BE2C (cell line): ENCODE measurements at places on chromosomes 7 and 10.

GRCh38 chr7:120241973-120242372 is 31.0 kb upstream of the KCND2 start:
- DNase-seq, result no peak

DNA sequence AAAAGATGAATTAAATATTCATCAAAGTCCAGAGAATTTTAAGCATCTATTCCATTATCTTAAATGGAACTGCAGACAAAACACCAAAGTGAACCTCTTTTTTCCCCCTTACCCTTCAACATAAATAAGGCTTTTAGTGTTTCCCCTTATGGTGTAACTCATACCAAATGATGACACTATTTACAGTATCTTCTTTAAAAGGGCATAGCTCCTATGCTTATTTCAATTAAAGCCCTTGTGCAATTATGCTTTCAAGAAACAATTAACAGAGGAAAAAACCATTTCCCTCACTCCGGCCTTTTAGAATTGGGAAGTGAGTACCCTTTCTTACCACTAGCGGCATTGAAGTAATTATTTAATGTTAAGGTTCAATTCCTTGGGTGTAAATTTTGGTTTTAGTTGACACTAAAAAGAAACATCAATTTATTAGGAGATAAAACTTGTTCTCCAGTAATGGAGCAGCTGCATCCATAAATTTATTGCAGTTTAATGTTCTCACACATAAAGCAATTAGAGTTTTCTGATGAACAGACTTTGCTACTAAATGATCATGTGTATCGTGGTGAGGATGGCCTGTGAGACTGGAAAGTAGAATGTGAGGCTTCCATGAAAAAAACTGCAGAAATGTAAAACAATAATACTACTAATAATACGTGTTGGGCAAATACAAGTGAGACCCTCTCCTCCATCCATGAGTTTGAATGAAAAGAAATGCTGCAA is 661.3 kb downstream of the PARD3 start:
- no peak for DNase-seq

DNA sequence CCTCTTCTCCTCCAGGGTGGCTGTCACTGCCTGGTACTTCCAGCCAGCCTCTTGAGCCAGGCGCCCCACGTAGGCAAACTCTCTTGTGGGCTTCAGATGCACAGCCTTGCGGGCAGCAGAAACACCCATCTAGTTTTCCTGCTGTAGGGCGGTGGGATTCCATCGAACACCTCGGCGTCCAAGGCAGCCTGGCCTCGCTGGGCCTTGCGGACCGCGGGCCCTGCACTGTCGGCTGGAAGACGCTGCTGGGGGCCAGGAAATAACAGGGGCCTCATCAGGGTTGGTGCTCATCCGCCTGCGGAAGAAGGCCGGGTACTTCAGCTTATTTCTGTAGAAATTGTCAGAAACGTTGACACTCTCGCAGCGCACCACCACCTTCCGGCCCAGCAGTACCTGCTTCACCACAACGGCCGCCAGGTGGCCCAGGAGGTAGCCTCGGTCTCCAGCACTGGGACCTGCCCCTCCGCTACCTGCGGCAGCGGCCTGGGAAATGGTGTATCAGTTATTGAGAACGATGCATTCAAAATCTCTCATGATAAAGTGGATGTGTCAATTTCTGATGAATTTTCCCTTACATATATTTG is 61.1 kb downstream of the WDFY4 start:
- DNase-seq, result no peak

GRCh38 chr10:103612462-103613365 is 119.2 kb downstream of the NEURL1 start:
- DNase-seq, result no peak

- DNase-seq, result no peak
These were observed 21.1 kb upstream of the EZH2 start for GRCh38 chr7:148905093-148905666.

- no peak for DNase-seq
These were observed 30.7 kb downstream of the HABP2 start for GRCh38 chr10:113583571-113583970.

- no peak for DNase-seq
These were observed 20.8 kb upstream of the SEPTIN7 start for GRCh38 chr7:35780070-35780469.

DNA sequence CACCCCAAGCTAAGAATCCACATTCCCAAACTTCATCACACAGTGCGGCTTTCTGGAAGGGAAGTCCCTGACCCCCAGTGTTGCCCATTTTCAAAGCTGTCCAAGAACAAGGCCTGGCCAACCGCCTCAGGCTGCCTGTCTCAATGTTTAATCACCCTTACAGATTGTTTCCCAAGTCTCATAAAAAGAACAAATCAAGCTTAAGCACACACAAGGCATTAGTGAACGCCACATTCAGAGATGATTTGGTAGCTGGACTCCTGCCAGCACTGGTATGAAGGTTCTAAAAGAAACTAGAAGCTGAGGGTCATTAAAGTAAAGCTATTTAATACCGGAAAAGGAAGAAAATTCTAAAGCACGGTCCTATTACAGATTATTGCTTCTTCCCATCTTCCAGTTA is 35.6 kb downstream of the C10orf90 start:
- no peak for DNase-seq

- no peak for DNase-seq
These were observed 30.3 kb downstream of the DAGLB start for GRCh38 chr7:6417408-6417807.

DNA sequence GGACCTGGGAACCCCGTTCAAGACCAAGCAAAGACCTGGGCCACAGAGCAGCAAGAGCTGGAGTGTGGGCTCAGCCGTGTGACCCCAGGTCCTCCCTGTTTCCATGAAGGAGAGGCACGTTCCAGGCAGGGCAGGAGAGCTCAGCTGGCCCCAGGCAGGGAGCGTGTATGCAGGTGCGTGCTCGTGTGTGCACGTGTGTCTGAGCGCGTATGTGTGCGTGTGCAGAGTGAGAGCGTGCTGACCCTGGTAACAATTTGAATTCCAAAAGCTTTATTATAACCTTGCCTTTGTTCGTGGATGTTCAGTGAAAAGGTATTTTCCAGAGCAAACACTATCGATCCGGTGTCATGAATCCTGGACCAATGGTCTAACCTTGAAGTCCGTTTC is 54.6 kb downstream of the FOXL3 start:
- DNase-seq, result no peak

- DNase-seq, result no peak
These were observed 837.8 kb upstream of the LRRN3 start for GRCh38 chr7:110253093-110253492.

GRCh38 chr10:66085906-66086305 is 839.9 kb upstream of the LRRTM3 start:
- DNase-seq, result no peak

- no peak for DNase-seq
These were observed 299.6 kb downstream of the MDFIC start for GRCh38 chr7:115221456-115221855.

- DNase-seq, result no peak
These were observed 13.8 kb upstream of the GPR146 start for GRCh38 chr7:1030444-1031070.

DNA sequence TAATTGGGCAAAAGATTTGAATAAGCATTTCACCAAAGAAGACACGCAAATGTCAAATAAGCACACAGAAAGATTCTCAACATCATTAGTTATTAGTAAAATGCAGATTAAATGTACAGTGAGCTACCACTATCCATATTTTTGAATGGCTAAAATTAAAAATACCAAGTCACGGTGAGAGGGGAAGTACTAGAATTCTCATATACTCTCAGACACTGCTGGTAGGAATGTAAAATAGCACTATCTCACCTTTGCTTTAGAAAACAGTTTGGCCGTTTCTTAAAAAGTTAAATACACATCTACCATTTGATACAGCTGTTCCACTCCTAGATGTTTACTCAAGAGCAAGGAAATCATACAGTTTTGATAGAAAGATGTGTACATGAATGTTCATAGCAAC is 115.8 kb upstream of the CELF2 start:
- DNase-seq, result no peak

DNA sequence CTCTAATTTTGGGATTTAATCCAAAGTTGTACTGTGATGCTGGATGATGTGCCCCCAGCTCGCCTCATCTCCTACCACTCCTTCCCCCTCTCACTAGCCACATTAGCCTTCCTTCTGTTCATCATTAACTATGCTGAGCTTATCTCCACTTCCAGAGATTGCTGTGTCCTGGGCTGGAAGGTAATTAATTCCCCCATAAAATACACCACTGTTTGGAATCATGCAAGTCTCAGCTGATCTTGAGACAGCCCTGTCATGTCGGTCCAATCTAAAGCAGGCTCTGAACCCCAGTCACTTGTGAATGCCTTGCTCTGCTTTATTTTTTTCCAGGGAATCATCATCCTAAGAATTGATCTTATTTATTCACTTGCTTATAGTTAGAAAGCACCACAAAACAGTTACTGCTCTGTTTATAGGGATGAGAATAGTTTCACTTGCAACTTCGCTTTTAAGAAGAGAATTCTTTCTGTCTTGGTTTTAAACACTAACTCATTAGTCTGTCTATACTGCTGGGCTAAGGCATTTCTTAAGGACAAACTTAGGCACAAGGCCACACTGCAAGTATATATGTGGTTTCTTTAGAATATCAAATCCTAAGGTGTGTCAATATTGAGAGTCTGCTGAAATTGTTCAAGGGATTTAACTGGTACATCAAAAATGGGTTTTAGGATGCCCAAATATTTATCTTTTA is 341.1 kb upstream of the SEMA3A start:
- DNase-seq, result peak; percentile 11

GRCh38 chr7:137985253-137985896 is 16.5 kb downstream of the CREB3L2 start:
- DNase-seq, result no peak

DNA sequence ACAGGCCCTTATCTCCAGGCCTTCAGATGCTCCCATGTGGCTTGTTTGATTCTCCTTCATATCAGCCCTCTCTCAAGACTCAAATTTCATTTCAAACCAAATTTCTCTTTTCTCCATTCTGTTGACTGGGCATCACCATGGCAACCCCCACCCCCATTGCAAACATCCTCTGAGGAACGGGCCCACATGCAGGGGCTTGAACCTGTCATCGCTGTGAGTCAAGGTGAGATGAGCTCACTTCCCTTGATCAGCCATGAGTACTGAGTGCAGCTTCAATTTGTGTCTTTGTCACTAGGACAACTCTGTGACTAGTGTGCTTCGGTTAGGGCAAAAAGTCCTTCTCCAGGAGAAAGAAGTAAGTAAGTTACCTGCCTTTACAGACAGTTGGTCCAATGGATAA is 41.9 kb downstream of the CALML3 start:
- no peak for DNase-seq

GRCh38 chr7:152158801-152159587 is 133.5 kb downstream of the GALNT11 start:
- no peak for DNase-seq

DNA sequence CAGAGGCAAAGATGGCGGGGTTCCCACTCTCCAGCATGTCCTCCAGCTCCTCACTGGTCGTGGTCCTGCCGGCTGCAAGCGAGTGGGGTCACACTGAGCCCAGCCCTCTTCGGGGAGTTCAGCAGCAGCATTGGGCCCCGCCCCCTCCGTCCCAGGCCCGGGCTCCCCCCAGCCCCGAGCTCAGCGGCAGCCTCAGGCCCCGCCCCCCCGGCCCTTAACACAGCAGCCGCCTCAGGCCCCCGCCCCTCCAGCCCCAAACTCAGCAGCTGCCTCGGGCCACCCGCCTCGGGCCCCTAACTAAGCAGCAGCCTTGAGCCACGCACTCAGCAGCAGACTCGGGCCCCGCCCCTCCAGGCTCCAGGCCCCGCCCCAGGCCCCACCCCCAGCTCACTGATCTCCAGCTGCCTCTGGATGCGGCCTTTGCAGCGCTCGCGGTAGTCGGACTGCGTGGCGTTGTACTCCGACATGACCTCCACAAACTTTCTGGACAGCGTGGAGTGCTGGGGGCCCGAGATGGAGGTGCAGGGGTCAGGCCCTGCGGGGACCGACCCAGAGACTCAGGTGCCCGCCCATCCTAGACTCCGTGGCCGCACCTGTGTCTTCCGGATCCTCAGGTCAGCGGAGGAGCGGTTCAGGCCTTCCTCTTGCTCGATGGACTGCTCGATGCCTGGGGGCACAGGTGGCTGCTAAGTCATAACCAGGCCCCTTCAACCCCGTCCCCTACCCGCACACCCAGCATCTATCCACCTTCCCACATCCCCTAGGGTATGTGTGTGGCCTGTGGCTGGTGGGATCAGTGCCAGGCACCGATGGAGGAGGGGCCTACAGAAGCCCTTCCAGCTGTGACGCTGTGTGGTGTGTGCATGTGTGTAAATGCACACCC is 15.5 kb downstream of the STX1A start:
- peak; percentile 90 for DNase-seq

- DNase-seq, result no peak
These were observed 10.8 kb downstream of the SEMA3A start for GRCh38 chr7:84183741-84184140.

DNA sequence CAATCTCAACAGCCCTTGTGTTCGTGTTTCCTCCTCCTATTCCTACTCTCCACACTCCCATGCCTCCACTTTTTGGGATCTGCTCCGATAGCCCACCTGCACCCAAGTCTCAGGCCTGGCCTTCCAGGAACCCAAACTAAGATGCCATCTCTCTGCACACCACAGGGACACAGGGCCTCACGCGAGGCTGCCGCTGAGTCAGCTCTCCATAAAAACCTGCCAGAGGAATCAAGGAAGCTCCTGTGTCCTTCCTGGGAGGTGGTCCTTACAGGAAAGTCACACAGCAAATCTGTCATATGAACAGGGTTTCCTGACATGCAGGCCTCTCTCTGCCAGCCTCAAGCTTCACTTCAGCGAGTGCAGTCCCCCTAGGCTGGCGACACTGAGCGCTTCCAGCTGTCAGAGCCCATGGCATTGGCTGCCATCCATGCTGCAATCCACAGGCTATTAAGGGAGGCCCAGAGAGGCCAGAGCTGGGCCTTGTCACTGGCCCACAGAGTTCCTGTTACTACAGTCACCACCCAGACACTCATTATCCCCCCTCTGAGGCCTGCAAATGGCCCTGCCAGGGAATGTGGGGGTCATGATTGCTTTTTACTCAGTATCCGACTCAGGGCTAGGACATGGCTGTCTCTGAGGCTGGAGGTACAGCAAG is 151.4 kb downstream of the OAT start:
- peak; percentile 45 for DNase-seq

GRCh38 chr10:5467207-5467535 is 32.2 kb downstream of the CALML5 start:
- no peak for DNase-seq

DNA sequence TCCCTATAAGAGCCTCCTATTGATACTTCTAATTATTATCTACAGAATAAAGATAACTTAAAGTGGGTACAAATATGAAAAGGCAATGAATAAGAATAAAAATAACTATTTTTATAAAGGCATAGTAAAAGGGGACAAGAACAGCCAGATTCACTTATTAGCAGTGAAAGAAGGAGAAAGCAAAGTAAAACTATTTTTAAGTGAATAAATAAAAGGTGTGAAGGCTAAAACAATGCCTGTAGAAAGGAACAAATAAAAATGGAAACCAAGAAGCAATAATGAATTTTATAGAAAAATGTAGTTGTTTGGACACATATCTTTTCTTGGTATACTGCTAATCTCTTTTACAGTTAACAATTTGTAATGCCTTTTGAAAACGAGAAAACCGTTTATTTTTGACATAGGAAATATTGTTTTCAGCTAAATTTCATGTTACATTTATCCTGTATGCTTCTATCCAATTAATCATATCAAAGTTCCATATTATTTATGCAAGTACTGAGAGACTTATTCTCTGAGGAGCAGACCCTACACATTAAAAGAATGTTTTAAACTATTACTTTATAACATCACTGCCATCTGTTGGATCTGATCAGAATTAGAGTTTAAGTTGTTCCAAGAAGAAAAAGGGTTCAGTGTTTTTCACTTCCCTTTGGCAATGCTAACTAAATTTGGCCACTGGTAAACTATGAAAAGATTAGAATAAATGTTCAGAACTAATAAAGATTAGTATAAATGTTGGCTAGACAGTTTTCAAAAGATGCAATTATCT is 59.1 kb downstream of the ARMC3 start:
- no peak for DNase-seq

GRCh38 chr10:132117636-132118190 is 52.0 kb downstream of the JAKMIP3 start:
- no peak for DNase-seq
